NCI-H1694 treated with DMSO at 0.1 percent for 48 hours (cell line): ENCODE measurements at places on chromosomes 1 and 21.
A peak's percentile ranks its signal among the peaks of the same experiment; 100 is the strongest.

- no peak for DNase-seq
These were observed 19.7 kb upstream of the NRDC start for GRCh38 chr1:51898090-51898734.

- DNase-seq: peak; percentile 76
These were observed 512 bp downstream of the PIAS3 start for GRCh38 chr1:145858238-145858900.

DNA sequence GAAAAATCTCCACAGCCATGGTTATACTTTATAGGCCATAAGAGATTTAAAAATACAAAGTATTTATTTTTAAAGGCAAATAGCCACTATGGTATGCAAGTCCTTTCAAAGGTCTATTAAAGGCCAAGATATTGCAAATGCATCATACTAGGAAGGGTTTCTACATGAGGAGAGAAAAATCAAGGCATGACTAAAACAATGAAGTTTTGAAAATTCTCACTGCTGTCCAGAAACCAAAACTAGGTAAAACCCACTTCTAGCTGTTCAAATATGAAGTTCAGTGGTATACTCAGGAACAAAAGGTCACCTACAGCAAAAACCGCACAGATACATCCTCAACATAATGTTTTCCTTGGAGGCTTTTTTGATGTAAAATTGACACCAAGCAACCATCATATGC, 75.0 kb downstream of the EPS15 start:
- DNase-seq: no peak

- DNase-seq: no peak
These were observed 597.3 kb upstream of the PLXNA2 start for GRCh38 chr1:208841436-208841835.

GRCh38 chr1:153510984-153511410, 24.8 kb downstream of the S100A6 start:
- DNase-seq: peak; percentile 82

DNA sequence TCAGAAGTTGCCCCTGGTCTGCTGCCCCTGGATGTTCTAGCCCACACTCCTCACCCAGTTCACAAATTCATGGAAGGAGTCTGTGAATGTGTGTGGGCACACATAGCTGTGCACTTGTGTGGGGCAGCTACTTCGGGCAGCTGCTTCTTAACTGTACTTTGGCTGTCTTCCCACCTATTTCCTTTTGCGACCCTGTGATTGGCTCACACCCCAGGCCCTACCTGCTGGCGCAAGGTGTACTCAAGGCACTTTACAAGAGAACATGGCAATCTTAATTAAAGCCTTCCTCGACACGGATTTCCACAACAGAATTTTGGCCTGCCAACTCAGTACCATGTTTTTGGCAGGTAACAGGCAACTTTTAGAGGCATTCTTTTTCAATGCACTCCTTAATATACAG, 86.5 kb upstream of the CTTNBP2NL start:
- no peak for DNase-seq

- no peak for DNase-seq
These were observed 40.2 kb upstream of the VWA5B1 start for GRCh38 chr1:20250340-20250989.

DNA sequence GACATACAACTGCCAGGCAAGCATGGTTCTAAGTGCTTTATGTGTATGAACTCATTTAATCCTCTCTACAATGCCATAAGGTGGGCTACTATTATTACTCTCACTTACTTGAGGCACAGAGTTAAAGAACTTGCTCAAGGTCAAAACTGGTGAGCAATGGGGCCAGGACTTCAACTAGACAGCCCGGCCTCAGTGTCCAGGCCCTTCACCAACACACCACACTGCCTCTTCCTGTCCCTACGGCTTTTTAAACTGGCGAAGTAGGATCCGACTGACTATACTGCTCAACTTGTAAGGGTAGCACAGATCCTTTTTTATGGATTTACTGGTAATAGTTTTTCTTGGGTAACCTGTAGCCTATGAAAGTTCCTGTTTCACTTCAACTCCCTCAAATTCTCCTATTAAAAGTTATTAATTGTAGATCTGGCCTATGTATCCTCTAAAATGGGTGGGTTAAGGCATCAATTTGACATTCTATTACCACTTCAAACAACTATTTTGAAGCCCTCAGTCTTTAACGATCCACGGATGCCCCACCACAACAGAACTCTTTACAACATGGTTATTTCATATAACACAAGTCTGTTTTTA, 4.3 kb downstream of the ERRFI1 start:
- no peak for DNase-seq

- DNase-seq: no peak
These were observed 9.1 kb upstream of the PADI2 start for GRCh38 chr1:17128361-17128760.

DNA sequence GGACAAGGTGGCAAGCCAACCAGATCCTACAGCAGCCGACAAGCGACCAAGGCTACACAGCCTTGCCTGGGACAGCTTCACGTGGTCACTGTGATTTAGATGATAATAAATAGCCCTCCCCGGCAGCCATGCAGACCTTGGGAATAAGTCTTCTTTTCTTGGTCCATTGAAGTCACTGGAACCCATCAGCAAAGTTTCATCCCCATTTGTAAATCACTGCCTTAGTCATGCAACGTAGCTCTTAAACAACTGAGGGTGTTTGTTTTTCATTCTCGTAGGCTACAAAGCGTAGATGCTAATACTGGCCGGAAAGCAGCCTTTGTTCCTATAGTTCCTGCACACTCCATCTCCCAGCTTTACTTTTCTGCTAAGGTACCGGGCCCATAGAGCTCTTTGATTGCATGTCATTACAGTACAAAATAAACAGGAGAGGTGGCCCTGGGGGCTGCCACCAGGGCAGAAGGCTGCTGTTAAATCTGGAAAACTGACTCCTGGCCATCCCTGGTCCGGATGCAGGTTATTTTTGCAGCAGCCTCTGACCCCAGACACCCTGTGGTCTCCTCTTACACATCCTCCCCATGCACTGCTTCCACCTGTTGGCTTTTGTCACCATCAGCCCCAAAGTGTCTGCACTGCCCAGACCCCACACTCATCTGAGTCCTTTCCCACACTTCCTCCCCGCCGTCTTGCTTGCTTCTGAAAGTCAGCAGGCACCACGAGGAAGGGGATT, 105.5 kb downstream of the TOMM20 start:
- no peak for DNase-seq

GRCh38 chr1:30046751-30047150, 676.6 kb downstream of the MATN1 start:
- DNase-seq: no peak

GRCh38 chr1:221454096-221454495, 287.8 kb downstream of the DUSP10 start:
- no peak for DNase-seq

- DNase-seq: no peak
These were observed 27.8 kb downstream of the RIPK4 start for GRCh38 chr21:41739011-41739410.

DNA sequence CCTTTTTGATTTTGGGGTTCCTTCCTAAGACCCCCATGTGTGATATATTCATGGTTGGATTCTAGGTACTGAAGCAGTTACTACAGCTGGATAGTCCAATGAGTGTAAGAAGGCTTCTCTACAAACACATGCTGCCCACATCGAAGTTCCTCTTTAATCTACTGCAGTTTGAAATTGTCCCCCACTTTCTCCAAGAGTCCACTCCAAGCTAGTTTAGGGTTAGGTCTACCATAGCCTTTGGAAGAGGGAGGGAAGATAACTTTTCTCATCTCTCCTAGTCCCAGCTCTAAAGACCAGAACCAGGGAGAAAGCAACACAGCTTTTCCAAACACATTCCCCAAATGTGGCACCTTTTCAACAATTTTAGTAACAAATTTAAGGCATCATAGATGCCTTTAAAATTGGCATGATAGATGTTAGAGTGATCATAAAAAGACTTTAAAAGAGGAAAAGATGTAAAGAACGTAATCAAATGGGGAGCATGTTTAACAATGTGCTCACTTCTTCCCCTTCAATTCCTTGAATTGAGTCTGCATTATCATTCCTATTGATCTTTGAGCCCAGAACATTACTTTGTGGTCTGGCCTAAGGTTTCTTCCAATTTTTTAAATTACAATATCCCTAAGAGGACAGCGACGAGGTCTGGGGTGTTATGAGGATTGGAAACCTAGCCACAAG, 1.0 kb upstream of the EXO1 start:
- no peak for DNase-seq

- DNase-seq: no peak
These were observed 7.7 kb upstream of the PAFAH2 start for GRCh38 chr1:26005434-26006105.

- no peak for DNase-seq
These were observed 5.8 kb downstream of the TMEM240 start for GRCh38 chr1:1534401-1535154.

GRCh38 chr21:39441502-39442475, 3.8 kb downstream of the LCA5L start:
- DNase-seq: peak; percentile 62

DNA sequence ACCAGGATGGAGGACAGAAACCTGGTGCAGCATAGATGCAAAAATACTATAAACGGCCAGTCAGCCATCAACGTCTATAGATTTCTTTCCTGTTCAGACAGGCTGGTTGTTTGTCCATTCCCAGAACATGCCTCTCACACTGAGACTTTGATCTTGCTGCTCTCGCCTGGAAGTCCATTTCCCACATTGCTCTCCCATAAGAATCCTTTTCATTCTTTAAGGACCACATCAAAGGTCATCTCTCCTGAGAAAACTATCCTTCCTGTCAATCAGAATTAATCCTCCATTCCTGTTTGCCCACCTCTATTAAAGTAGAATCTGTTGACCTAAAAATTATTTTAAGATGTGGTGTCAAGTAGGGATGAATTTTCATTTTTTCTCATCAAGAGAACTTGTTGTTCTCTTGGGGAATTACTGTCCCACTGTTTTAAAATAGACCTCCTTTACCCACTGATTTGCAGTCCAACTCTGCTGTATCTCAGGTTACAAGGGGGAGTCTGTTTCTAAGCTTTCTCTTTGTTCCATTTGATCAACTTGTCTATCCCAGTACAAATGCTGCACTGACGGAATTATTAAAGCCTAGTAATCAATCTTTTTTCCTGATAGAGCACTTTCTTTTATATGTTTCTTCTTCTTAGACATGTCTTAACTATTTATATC, 172.7 kb downstream of the PATJ start:
- no peak for DNase-seq

- DNase-seq: no peak
These were observed 195.1 kb upstream of the FMN2 start for GRCh38 chr1:239896569-239896968.

DNA sequence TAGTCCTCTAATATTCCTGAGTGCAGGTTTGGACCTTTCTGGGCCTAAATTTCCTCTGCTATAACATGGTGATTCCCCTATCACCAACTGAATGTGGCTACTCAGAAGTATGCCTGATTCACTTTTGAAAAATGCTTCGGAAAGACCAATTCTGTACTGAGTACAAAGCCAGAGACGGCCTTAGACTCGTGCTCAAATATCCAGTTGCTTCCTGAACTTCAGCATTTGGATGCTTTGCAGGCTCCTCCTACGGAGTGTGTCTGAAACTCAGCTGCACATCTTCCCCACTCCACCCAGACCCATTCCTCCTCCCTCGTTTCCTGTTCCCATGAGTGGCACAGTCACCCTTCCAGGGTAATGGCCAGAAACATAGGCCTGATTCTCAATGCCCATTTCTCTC, 98.4 kb upstream of the GADD45A start:
- DNase-seq: no peak

DNA sequence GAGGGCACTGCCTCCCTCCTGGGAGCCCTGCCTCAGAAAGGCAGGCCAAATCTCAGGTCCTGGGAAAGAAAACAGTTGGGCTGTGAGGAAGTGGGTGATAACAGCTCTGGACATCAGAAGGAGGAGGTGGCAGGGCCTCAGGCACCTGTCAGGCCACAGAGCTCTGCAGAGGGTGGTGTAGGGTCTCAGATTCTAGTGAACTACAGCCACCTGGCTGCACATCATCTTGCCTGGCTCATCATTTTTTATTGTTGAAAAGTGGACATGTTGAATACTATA, 15.3 kb upstream of the ZNF678 start:
- DNase-seq: no peak
